LoVo (cell line): ENCODE measurements at places on chromosomes 3 and 15.

DNA sequence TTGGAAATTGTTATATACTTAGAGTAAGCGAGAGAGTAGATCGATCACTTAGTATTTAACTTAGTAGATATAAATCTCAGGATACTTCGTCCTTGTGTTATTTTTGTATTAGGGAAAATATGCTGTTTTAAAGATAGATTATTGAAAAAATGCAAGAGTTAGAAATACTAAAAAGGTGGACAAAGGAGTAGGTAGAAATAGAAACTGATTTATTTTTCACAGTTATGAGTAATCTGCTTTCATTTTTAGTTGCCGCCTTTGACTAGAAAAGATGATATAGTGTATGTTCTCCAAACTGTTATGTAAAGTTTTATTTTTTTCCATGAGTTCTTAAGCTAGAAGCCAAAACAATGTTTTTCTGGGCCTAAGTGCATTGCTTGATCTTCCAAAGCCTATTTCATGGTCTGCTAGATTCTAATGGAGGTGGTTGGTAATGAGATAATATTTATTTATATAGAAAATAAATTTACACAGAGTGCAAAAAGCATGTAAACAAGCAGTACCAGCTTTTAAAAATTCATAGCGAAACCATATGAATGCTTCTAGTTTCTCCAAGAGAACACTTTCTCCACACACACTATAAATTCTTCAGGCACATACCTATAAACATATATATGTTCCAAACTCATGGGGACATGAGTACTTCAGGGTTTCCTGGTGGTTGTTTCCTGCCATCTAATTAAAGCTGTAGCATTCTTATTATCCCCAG is 61.1 kb downstream of the DIPK2A start:
- DNase-seq = no peak

DNA sequence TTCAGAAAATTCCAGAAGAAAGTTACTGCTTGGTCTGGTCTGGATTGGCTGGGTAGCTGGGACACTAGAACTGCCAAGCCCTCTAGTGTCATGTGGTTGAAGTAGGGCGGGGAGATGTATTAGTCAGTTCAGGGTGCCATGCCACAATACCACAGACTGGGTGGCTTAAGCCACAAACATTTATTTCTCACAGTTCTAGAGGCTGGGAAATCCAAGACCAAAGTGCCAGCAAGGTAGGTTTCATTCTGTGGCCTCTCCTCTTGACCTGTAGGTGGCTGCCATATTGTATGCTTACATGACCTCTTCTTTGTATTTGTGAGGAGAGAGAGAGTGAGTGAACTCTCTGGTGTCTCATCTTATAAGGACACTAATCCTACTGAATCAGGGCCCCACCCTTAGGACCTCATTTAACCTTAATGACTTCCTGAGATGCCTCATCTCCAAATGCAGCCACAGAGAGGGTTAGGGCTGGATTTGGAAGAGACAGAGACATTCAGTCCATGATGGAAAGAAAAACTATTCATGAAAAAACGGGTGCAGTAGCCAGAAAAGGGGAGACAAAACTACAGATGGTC is 18.1 kb upstream of the ZSCAN2 start:
- peak; percentile 44 for DNase-seq

DNA sequence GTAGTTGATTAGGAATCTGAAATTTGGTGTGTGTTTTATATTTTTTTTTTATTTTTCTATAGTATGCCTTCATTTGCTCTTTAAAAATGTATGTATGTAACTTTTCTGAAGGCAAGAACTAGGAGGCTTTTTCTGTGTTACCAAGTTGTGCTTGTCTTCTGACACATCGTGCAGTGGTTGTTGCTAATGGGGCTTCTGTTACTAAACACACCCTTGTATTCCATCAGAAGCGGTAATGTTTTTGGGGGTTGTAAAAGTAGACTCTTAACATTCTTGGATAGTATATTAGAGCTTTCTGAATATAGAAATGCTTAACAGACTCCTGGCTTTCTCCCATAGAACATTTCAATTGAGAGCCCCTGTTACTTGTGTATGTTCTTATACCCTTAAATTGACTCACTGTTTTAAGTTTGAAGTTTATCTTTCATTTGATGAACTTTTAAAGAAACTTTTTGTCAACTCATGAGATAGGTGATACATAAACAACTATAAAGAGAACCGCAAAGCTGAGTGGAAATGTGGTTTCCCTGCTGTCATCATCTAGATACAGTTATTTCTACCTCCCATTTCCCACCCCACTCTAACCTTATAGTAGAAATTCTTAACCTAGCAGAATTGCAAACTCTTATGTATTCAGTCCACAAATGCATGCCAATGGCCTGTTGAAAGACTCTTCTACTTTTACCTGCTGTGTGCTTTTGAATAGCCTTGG is 2.5 kb downstream of the TIPARP start:
- DNase-seq = no peak

DNA sequence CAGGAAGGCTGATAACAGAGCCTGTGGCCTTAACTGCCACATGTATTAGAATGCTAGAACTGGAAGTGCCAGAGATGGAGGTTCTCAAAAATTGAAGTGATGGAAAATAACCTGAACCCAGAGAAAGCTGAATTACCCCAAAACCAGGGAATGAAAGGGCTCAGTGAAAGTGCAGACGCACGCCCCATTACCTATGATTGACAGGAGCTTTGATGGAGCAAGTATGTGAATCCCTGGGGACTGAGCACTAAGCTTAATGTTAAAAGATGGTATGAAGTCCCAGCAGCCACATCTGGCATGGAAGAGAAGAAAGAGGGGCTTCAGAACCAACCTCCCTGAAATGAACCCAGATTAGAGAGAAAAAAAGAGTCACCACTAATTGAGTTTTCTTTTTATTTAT is 118.4 kb upstream of the FHIT start:
- no peak for DNase-seq

DNA sequence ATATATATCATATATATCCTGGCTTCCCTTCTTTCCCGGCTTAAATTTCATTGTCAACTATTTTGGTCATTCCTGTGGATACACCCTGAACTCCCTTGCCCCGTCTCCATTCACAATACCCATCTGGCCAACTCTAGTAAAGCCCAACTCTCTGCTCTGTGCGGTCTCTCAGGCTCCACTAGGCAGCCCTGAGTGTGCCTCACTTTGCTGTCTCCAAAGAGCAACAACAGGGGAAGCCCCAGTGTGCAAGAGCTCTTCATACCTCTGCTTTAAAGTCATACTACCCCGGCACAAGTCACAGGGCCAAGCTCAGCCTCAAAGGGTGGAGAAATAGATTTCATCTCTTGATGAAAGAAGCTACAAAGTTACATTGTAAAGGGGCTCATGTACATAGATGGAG is 18.9 kb upstream of the FEM1B start:
- DNase-seq = no peak

DNA sequence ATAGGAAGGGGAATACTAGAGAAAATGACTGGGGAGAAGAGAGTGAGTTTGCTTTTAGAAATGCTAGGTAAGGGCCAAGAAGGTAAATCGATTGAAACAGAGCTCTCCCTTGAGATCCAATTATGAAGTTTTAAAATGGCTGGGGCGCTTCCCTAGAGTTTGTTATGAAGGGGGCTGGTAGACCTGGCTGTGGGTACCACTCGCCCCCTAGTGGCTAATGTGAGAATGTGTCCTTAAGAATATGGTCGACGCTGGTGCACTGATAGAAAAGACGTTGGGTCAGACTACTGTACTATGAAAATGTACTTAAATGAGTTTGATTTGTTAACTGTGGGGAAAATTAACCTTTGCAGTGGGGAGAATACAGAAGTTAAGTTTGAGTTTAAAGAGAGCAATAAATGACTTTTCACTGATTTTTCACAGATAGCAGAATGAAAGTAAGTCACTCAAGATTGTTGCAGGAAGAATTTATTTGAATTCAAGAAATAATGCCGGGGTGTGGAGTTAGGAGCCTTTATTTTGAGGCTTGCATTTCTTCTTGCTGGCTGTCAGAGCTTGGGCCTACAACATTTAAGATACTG is 9.2 kb downstream of the TMPRSS7 start:
- DNase-seq = peak; percentile 84
